ENCODE measurements at places on chromosomes 7 and 10.

DNA sequence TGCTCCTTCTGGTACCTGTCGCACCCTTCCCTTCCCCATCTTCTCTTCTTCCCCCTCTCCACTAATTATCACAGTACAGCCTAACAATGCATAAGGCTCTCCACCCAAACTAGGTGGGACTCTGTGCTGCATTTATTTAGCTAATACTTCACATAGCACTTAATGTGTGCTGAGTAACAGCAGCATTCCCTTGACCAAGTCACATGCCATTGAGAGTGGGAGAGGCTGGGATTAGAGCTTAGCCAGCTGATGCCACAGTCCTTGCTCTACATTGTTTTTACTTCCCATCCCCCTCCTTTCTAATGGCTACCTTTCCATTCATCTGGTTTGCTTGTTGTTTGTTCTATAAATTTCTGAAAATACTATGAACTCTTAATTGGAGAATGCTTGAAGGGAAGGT is 426.9 kb downstream of the LRMDA start:
- DNase-seq, result no peak

DNA sequence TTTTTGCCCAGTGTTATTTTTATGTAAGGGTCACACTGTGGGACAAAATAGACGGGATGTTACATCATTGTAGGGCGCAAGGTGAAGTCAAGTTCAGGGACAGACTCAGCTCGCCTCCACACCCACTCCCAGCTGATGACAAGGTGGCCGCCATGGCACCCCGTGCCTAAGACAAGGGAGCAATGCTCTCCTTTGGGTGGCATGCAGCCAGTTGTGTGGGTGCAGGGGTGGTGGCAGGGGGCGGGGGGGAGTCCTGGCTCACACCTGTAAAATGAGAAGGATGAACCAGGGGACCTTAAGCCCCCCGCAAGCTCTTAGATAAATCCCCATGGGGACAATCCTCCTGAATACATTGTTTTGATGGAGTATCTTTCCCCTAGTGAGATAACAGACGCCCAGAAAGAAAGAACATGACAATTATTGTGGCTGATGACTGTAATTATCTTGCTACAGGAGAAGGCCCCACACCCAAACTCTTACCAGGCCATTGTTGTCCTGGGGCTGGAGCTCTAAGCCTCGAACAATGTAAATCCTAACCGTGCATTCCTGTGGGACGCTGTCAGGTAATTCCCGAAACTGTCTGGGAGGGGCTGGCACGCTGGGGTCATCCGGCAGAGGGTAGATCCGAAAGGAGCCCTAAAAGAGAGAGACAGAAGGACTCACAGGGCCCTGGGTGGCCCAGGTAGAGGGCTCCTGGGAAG is 148.7 kb downstream of the MYOF start:
- no peak for DNase-seq

DNA sequence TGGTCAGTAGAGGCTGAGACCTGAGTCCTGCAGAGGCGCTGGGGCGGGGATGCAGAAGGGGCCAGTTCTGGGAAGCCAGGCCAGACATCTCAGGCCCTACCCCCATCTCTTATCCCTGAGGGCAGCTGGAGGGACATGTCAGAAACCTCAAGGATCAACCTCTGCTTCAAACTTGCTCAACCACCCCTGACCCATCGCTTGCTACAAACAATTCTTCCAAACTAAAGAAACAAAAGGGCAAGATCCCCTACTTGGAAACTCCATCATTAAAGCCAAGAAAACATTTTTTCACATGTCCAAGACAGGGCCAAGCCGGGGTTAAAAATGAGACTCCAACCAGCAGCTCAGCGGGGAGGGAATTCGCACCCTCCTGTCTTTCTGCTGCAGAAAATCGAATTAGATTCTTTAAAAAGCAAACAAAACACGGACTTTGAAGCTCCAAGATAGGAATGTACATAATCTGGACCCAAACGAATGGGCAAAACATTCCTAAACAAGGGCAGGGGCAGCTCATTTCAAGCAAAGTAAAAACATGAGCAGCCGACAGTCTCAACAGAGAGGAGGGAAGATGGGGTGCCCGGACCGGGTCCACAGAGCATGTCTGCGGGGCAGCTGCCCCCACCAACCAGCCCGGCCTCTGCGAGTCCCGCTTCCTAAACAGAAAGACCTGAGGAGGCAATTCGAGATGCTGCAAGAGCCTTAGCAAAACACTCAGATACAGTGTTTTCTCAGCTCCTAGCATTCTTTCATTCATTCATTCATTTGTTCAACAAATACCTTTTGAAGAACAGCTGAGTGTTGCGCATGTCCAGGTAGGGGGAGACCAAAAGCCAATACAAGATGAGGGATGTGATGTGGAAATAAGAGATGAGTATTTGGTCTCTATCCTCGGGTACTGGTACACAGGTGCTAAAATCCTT is 44.8 kb downstream of the CHST15 start:
- DNase-seq, result peak; percentile 42

- no peak for DNase-seq
These were observed 19.8 kb upstream of the GJD4 start for GRCh38 chr10:35585356-35585755.

GRCh38 chr10:105674448-105674847 is 1033.4 kb downstream of the SORCS3 start:
- DNase-seq, result no peak

- peak; percentile 42 for DNase-seq
These were observed 60.8 kb downstream of the GDI2 start for GRCh38 chr10:5752301-5752871.

All from retina (tissue), 1 donor.